ENCODE measurements at places on chromosomes 3 and 15. TPM values are rescaled to one million over a fixed set of nuclear protein-coding genes. Genes with fewer than 3 reads are reported as not detected.

Gene IQCF5
- not detected for total RNA-seq

Gene PIF1
- total RNA-seq, result 4.6 TPM

Gene TGM4
- not detected for total RNA-seq

Gene GPR160
- total RNA-seq, result 2.2 TPM

DNA sequence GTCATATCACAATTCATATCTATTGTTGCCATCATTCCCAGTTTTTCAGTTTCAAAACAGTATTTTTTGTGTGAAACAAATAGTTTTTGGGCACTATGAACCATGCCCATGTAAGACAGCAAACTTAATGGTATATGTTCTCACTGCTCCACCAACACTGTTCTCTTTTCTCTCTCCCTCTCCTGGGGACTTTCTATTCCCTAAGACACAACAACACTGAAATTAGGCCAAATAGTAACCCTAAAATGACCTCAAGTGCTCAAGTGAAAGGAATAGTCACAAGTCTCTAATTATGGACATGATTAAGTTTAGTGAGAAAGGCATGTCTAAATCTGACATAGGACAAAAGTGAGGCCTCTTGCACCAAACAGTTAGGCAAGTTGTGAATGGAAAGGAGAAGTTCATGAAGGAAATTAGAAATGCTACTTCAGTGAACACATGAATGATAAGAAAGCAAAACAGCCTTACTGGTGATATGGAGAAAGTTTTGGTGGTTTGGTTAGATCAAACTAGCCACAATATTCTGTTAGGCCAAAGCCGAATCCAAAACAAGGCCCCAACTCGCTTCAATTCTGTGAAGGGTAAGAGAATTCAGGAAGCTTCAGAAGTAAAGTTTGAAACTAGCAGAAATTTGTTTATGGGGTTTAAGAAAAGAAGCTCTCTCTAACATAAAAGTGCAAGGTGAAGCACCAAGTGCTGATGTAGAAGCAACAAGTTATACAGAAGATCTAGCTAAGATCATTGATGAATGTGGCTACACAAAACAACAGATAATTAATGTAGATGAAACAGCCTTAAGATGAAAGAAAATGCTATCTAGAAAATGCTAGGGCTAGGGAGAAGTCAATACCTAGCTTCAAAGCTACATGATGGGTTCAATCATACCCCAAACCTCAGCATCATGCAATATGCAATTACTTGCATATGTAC lies 104.2 kb downstream of the CBLB start:
- DNase-seq, result no peak

GRCh38 chr3:169886671-169887070 lies 16.9 kb upstream of the LRRC31 start:
- peak; percentile 90 for DNase-seq

DNA sequence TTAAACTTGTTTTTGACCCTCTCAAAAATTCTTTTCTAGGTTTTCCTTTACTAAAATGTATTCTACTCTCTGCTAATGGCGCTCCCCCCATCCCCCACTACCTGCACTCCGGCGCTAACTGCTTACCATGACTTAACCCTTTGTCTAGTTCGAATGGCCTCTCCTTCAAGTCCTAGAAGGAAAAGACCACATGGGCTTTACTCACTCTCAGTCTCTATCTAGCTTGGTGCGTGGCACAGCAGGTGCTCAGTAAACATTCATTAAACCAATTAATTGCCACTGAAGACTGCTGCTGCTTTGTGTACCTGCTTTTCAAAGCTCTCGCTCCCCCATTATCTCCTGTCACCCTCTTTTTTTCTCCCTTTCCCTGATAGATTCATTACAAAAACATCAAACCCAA lies 457.7 kb upstream of the THRB start:
- DNase-seq, result no peak

- no peak for DNase-seq
These were observed 785.5 kb upstream of the ARRDC4 start for GRCh38 chr15:97174886-97175540.

DNA sequence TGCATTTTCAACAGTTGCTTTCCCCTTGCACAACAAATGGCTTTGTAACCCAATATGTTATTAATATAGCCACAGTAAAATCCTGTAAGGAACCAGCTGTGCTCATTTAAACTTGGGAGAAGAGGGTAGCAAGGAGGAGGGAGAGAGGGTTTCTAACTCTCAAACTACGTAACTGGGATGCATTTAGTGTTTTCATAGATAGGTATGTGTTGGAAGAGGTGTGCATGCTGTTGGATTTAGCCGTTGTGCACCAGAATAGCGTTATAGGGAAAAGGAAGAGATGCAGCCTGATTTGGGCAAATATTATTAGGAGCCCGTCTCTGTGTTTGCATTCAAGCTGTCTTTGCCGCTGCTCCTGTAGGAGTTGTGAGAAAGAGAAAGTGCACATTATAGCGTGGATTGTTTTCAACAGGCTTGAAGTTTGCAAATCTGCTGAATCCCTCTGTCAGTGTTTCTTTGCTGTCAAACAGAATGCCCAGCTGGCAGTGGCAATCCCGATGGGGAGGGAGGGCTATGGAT lies 39.4 kb downstream of the ARPP21 start:
- no peak for DNase-seq

GRCh38 chr15:83012076-83012426 lies 612 bp upstream of the C15orf40 start:
- DNase-seq, result no peak
